ENCODE measurements at places on chromosomes 12 and 14.

DNA sequence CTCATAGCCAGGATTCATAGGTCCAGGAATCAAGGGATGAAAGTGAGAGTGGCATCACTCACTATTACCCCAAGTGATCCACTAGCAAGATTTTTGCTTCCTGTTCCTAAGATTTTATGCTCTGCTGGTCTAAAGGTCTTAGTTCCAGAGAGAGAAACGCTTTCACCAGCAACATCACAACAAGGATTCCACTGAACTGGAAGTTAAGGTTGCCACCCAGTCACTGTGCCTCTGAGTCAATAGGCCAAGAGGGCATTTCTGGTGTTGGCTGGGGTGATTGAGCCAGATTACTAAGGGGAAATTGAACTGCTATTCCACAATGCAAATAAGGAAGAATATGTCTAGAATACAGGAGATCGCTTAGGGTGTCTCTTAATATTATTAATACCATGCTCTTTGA, 142.5 kb upstream of the ARID2 start:
- no peak for DNase-seq

GRCh38 chr14:32102152-32102787, 25.2 kb downstream of the ARHGAP5 start:
- DNase-seq, result no peak

- no peak for DNase-seq
Observed at GRCh38 chr14:51018521-51018920, 74.2 kb upstream of the PYGL start.

GRCh38 chr14:98470663-98471062, 801.3 kb downstream of the BCL11B start:
- DNase-seq, result no peak

GRCh38 chr12:21527451-21528180, 1.5 kb downstream of the SPX start:
- DNase-seq, result peak; percentile 58

DNA sequence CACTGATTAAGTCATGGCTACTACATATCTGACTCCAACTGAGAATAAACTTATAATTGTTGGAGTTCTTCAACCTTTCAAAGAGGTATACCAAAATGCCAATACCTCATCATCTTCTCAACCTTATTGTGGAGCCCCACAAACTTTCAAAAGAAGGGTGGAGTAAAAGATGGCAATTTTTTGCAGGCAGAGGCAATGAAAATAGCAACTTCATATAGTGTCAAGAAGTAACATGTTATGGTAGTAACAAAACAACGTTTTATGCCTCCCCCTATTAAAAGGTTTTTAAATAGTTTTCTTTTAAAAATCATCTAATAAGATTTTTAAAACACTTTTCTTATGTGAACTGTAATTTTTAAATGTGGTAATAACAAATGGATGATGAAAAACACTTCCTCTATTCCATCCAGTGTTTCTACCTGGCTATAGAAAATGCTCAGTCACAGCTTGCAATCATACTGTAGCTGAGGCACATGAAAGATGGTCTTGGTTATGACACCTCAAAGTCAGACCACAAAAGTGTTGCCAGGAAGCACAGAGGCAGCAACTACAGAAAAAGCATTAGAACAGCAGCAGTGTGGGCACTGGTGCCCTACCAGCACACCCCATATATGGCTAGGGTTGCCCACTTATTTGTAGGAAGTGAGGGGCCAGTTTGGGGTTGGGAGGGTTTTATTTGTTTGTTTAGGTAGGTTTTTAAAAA, 7.0 kb downstream of the PPP1R12A start:
- peak; percentile 44 for DNase-seq

GRCh38 chr12:77104286-77104685, 38.9 kb upstream of the E2F7 start:
- DNase-seq, result no peak

DNA sequence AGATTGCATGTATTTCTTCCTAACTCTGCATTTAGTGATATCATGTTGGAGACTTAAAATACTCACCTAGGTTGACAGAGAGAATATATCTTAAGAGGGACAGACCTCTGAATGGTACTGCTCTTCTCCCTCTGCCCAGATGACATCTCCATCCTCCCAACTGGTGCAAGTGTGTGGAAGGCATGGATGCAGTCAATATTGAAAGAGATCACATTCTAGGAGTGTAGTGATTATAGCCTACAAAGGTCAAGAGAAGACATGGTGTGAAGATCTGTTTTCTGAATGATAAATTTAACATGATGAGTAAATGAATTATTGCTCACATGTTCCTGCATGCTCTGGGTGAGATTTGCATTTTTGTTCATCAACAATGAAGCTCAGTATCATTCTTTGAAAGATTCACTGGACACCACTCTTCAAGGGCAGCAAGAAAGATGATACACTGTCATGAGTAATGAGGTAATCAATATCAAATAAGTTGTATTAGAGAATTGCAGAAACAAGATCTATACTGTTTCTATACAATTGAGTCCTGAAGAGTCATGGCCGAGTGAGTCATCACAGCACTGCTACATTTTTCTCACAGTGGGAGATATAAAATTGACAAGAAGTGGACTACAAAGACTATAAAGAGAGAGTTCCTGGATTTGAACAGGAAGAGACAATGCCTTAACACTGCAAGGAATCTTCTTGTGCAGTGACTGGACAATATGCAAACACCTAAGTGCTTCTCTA, 183.3 kb upstream of the KRR1 start:
- DNase-seq, result no peak

GRCh38 chr14:63855281-63855680, 2.5 kb downstream of the SYNE2 start:
- no peak for DNase-seq

- no peak for DNase-seq
Observed at GRCh38 chr12:62239571-62239970, 20.6 kb upstream of the USP15 start.

DNA sequence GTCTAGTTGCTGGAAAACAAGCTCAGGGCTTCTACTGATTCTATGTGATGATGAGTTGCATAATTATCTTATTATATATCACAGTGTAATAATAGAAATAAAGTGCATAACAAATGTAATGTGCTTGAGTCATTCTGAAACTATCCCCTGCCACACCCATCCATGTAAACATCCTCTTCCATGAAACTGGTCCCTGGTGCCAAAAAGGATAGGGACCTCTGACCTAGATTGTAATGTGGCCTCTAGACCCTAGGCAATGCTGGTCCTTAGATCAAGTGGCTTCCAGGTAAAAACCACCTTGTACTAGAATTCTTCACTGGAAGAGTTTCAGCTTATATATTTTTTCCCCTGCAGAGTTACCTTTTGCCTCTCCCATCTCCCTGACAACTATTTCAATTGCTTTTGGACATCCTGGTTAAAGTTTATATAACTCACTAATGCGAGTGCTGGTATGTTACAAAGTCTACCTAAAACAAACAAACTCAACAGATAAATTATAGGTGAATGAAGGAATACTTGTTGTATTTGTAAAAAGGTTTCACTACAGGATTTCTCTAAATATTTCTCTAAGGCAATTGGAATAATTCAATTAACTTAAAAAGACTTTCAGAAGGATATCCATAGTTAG, 462.5 kb downstream of the NAV3 start:
- DNase-seq, result no peak

- no peak for DNase-seq
Observed at GRCh38 chr14:50855558-50855957, 16.3 kb upstream of the ABHD12B start.

- DNase-seq, result no peak
Observed at GRCh38 chr12:16148938-16149337, 128.5 kb downstream of the SLC15A5 start.

GRCh38 chr14:94380225-94381148, 7.9 kb downstream of the SERPINA1 start:
- DNase-seq, result no peak

GRCh38 chr14:56885825-56886224, 75.5 kb upstream of the OTX2 start:
- DNase-seq, result no peak

- no peak for DNase-seq
Observed at GRCh38 chr12:93673084-93673483, 4.1 kb upstream of the CRADD start.

- DNase-seq, result no peak
Observed at GRCh38 chr12:122187466-122187865, 4.5 kb downstream of the LRRC43 start.

- peak; percentile 57 for DNase-seq
Observed at GRCh38 chr12:51009056-51009440, 17.1 kb downstream of the SLC11A2 start.

DNA sequence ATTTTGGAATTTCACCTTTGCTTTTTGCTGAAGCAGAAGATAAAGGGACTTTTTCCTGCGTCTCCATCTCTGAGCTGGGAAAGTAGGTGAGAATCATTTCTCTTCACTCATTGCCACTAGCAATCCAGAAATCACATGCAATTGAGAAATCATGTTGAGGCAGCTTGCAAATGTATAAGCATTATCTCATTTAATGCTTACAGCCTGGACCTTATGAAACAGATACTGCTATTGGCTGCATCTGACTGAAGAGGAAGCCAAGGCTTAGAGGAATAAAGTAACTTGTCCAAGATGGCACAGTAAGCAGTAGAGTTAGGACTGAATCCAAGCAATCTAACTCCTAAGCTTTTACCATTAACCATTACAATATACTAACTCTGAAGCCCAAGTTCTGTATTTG, 122.4 kb downstream of the FIGNL2 start:
- DNase-seq, result no peak

DNA sequence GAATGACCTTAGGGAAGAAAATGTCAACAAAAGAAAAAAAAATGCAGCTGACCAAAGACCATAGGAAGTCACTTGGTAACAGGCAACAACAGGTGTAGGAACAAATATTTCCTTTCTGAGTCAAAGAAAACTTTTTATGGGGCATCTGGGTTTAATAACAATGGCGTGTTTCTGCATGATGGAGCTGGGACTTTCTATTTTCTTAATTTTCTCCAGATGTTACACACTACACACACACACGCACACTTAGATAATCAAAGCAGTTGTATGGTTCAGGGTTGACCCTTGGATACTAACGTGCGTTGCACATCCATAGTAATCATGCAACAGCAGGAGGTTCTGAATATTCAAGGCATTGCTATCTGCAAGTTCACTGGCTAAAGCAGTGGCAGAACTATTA, 47.9 kb upstream of the NTF3 start:
- no peak for DNase-seq

GRCh38 chr12:124525455-124525854, 42.0 kb downstream of the NCOR2 start:
- no peak for DNase-seq

- DNase-seq, result no peak
Observed at GRCh38 chr14:57883061-57883460, 17.2 kb upstream of the SLC35F4 start.

DNA sequence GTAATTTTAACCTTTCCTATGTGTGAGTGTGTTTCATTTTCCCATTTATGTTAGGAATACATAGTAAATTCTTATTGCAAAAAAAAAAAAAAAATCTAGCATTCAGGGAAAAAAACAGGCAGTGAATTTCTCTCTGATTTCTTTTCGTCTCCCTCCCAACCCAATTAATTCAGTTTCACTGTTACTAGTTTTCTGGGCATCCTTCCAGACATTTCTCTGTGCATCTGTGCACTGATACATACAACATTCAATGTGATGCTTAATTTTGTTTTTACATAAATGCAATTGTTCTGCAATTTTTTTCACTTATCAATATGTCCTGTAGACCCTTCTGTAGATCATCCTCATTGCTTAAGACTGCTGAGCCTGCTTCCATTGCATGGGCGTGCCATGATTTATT, 694.3 kb upstream of the TBX3 start:
- no peak for DNase-seq
